B cell (primary cell): ENCODE measurements at places on chromosomes 6 and 20. TPM values are rescaled to one million over a fixed set of nuclear protein-coding genes. Genes with fewer than 3 reads are reported as not detected.

GRCh38 chr6:151490996-151491395, 2.8 kb upstream of the CCDC170 start:
- H3K4me3 ChIP-seq, result no peak overlapping the region
- DNase-seq, result no peak
- H3K4me1 ChIP-seq, result peaks cover 15% of the 10 kb centered on the region
- no peak overlapping the region for H3K27ac ChIP-seq
- H3K36me3 ChIP-seq, result no peaks in the 10 kb centered on the region

DNA sequence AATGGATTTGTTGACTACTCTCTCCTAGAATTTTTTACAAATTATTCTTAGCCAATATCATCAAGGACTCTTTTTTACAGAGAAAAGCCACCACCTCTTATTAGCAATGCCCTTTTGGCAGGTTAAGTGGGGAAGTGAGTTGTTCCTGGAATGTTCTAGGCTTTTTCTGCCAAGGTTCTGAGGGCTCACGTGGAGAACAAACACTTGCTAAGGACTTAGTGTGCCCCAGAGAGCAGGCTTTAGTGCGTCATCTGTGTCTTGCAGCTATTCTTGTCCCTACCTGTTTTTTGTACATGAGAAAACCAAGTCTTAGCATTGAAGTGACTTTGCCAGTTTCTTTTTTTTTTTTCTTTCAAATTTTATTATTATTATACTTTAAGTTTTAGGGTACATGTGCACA, 33.5 kb downstream of the CFAP61 start:
- no peaks in the 10 kb centered on the region for H3K36me3 ChIP-seq
- no peak overlapping the region for H3K4me3 ChIP-seq
- H3K4me1 ChIP-seq, result no peaks in the 10 kb centered on the region
- H3K27ac ChIP-seq, result no peak overlapping the region
- DNase-seq, result no peak

DNA sequence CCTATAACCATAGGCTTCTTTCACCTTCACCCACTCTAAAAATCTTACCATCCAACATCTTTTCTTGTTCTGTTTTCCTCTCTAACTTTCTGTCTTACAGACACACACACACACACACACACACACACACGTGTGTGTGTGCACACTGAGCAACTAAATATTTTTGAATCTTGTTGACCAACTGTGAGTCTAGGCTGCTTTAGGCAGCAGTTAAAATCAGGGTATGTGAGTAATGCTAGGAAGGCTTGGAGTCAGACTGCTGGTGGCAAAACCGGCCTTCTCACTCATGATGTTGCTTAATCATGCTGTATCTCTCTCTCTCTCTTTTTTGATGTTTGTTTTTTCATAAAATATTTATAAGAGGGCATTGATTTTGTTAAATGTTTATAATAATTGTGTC, 103.1 kb upstream of the TBX18 start:
- H3K4me1 ChIP-seq, result no peaks in the 10 kb centered on the region
- H3K27ac ChIP-seq, result no peak overlapping the region
- no peaks in the 10 kb centered on the region for H3K27me3 ChIP-seq
- no peak overlapping the region for H3K4me3 ChIP-seq

The NANP gene
- 0.63 and 0.78 TPM in 2 replicates for polyA plus RNA-seq

DNA sequence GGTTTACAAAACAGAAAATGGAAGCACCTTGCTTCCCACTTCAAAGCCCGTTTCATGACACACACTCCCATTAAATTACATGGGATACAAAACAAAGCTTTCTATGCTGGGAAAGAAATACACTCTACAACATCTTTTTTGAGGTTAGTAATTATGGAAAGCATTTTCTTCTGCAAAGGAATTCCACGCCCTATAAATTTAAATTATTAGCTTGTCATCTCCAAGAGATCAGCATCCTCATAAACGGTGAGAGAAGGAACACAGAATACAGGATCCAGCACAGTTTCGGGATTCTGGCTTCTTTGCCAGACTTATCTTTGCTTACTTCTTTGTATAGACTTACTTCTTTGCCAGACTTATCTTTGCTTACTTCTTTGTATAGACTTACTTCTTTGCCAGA, 1.3 kb upstream of the SMPDL3A start:
- no peak overlapping the region for H3K27ac ChIP-seq
- H3K4me3 ChIP-seq, result no peak overlapping the region

DNA sequence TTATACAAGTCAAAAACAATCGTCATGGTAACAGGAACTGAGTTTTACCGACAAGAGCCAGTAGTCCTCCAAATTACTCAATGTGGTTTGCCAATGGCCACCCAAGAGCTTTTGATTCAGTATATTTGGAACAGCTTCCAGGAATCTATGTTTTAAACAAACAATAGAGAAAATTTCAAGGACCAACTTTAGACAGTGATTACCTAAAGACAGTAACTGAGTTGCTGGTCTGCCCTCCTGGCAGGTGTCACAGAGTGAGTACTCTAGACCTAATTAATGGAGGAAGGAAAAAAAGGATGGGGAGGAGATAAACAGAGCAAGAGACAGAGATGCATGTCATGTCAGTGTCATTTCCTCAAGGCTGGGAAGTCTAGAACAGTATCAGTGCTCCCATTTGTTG, 361.3 kb upstream of the BTBD3 start:
- no peaks in the 10 kb centered on the region for H3K4me1 ChIP-seq
- no peaks in the 10 kb centered on the region for H3K36me3 ChIP-seq
- H3K4me3 ChIP-seq, result no peak overlapping the region
- no peaks in the 10 kb centered on the region for H3K27me3 ChIP-seq
- no peak for DNase-seq

DNA sequence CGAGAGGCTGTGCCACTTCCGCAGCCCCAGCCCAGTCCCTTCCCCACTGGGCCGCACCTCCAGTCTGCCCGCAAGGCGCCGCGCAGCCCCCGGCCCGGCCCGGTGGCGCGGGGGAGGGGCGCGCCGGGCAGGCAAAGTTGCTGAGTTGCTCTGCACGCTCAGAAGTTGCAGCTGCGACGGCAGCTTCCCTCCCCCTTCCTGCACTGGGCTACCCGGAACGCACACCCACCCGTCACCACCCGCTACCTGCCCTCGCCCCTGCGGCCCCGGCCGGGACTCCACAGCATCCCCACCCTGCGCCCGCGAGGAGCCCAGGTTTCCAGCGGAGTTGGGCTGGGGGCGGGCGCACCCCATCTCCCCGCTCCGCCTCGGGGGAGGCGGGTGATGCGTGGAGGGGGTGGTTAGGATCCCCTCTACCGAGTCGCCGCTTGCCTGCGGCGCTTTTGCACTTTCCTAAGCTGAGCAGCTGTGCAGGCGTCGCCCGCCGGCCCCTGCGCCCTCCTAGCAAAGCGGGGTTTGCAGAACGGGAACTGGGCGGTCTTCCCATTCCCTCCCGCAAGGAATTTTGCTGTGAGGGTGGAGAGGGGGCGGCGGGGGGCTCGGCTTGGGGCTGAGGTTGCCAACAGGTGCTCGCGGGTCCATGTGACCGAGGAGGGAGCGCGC, 55.9 kb upstream of the RREB1 start:
- peak; percentile 74 for DNase-seq
- H3K27me3 ChIP-seq, result no peaks in the 10 kb centered on the region
- H3K27ac ChIP-seq, result no peak overlapping the region
- no peaks in the 10 kb centered on the region for H3K36me3 ChIP-seq
- peaks cover 16% of the 10 kb centered on the region for H3K4me1 ChIP-seq
